DMS53 (cell line): ENCODE measurements at places on chromosomes 16 and 17.
A peak's percentile ranks its signal among the peaks of the same experiment; 100 is the strongest.

- DNase-seq: no peak
These were observed 3.5 kb downstream of the PLK1 start for GRCh38 chr16:23682181-23682580.

DNA sequence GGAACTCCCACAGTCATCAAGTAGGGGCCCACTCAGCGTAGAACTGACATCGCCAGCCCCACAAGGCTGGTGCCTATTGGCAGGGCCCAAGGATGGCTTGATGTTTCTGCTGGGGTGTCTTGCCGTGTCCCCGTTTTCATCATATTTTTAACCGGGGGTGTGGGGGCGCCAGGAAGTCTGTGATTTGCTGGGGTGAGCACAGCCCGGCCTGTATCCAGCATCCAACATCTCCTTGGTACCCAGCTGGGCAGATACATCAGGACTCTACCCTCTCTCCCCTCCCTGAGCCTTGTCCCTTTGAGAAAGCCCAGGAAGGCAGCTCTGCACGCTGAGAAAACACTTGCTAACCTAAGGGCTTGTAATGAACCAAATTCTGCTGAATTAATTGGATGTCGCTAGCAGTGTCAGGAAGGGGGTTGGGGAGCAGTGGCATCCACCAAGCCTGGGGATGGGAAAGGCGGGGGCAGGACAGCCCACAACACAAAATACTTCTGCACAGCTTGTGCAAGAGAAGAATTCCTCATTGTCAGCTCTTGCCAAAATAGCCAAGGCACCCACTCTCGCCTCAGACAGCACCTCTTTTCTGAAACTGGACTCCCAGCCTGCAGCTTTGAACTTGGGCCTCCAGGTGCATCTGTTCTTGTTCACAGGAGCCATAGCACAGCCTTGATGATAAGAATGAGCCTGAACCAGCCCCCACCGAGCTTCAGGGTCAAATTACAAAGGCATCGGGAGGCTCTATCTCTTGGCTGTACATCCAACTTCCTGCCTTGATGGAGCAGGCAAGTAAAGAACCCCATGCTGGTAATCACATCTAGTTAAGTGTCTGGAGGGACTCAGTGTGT lies 63.7 kb upstream of the LYRM9 start:
- peak; percentile 43 for DNase-seq

DNA sequence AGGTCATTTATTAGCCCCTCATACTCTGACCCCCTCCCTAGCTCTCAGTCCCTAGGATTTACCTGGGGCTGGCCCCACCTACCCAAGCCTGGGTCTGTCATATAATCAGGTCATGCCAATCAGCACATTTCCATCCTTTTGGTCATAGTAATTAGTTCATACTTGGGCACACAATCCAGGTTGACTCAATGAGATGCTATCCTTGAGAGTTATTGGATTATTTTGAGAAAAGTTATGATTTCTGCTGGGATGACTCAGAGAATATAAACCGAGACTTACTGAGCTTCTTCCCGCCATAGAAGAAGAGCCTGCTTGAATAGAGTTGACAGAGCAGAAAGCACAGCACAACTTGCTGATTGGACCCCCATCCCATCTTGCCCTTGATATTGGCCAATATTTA lies 331.5 kb downstream of the CBLN1 start:
- DNase-seq: no peak

DNA sequence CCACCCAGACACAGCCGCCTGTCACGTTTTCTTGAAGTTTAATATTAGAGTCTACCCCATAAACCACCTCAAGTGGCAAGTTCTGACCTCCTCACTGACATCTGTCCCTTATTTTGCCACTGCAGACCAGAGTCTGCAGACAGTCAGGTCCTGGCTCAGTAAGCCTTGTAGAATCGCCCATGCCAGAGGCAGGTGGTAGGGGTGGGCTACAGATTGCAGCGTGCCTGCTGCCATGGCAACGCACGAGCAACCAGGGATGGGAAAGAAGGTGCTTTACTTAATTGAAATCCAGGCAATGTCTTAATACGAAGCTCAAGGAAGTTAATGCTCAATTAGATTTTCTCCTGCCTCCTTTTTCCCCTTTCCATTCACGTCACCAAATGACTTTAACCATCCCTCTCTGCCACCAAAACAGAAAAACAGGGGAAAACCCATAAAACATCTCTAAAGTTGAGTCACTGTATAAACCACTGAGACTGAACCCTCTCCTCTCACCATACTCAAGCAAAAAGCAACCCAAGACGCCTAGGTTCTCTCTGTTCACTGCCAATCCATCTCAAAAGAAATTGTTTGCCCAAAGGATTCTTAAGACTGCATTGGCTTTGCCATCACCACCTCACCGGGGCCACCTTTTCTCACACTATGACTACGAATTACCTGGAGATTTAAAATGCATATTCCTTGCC lies 228.8 kb downstream of the SLC39A11 start:
- DNase-seq: no peak

GRCh38 chr17:16052486-16052885 lies 52.9 kb downstream of the TTC19 start:
- no peak for DNase-seq

DNA sequence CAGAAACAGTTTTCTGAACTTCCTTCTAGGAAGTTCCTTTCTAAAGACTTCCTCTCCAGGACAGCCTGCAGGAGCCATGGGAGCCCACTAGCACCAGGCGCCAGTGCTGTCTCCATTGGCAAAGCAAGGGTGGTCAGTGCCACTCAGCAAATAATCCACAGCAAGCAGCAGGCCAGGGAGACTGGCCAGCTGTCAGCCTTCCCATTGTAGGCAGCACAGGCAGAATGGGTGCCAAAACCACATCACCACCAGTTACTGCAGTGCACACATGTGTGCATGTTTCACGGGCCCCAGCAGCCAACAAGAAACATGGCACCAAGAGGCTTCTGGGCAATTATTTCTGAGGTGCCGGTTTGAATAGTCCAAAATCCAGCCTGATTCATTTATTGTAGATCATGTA lies 26.7 kb downstream of the DNASE1 start:
- no peak for DNase-seq

- no peak for DNase-seq
These were observed 308 bp downstream of the ADCY9 start for GRCh38 chr16:4115949-4116318.

DNA sequence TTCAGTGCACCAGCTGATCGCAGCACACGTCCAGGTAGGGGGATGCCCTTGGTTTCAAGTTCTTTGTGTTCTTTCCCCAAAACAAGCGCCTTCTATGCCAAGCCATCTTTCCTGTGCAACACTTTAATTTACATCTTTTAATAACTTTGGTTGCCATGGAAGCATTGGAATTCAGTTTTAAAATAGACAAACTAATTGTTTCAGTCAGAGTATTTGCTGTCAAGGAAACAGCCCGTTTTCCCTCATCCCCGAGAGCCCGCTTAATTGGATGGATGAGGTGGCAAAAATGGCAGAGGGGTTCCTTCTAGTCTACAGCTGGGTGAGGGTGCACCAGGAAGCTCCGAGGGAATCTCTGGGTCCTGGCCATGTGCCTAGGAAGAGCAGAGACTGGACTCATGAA lies 793.7 kb upstream of the EEF2KMT start:
- no peak for DNase-seq

GRCh38 chr16:66949472-66949871 lies 11.6 kb upstream of the CES3 start:
- no peak for DNase-seq

DNA sequence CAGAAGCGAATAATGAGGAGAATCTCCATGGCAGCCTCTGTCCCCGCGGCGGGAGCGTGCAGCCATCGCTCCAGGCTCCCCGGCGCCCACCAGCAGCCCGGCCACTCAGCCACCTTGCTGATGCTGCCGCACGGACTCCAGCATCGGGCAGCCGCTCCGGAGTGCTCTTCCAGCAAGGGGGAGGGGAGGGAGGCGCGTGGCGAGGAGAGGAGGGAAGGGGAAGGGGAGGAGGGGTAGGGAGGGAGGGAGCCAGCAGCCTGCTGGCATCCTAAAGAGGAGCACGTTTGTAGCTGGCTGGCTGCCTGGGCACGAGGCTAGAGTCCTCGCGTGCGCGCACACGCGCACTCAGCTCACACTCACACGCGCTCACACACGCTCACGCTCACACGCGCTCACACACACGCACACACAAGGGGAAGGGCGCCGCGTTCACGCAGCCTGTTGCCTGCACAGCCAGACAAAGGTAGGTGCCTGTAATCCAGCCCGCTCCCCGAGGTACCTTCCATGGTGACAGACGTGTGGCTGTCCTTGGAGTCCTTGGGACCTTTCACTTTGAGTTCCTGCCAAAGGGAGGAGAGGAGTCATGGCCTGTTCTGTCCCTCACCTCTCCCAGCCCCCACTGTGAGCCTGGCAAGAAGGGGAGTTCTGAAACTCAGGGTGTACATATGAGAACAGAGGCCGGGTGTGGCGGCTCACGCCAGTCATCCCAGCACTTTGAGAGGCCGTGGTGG lies 82.1 kb downstream of the TIMM22 start:
- DNase-seq: peak; percentile 85

DNA sequence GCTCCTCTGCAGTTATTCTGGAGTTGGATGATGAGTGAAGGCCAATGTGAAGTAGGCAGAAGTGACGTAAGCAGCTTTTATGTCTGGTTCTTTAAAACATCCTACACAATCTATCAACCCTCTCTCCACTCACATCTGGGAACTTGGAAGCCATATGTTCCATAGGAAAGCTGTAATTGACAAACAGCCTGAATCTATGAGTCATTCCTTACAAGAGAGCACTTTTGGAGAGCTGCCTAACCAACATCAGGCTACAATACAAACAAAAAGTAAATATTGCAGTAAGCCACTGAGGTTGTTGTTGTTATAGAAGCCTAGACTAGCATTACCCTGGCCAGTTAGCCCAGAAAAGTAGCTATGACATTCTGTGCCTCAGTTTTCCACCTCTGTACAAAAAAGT lies 5.9 kb downstream of the CCL7 start:
- DNase-seq: peak; percentile 2

GRCh38 chr16:87390641-87391323 lies 1.4 kb upstream of the MAP1LC3B start:
- no peak for DNase-seq

DNA sequence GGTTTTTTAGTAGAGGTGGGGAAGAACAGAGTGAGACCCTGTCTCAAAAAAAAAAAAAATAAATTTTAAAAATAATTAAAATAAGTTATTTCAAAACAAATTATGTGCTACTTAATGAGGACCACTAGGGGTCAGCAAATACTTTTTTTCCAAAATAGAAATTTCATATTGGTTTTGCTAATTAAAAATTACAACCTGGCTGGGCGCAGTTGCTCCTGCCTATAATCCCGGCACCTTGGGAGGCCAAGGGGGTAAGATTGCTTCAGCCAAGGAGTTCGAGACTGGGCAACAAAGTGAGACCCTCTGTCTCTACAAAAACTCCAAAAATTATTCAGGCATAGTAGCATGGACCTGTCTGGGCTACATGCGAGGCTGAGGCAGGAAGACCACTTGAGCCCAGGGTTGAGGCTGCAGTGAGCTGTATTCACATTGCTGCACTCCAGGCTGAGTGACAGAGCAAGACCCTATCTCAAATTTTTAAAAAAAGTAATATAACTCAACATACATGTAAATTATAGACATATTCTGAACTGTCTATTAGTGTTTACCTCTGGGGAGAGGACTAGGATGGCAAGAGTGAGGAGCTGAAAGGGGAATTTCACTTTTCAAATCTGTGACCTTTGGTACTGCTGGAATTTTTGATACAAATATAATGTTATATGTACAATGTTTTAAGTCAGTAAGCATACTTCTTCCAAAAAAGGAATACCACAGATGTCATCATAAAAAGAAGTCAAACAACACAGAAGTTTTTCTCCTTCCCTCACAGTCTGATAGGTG lies 8.1 kb downstream of the MEIOB start:
- peak; percentile 57 for DNase-seq

GRCh38 chr17:68572138-68572842 lies 28.9 kb downstream of the FAM20A start:
- no peak for DNase-seq

- DNase-seq: peak; percentile 67
These were observed 1.2 kb downstream of the RABEP2 start for GRCh38 chr16:28923652-28924398.

DNA sequence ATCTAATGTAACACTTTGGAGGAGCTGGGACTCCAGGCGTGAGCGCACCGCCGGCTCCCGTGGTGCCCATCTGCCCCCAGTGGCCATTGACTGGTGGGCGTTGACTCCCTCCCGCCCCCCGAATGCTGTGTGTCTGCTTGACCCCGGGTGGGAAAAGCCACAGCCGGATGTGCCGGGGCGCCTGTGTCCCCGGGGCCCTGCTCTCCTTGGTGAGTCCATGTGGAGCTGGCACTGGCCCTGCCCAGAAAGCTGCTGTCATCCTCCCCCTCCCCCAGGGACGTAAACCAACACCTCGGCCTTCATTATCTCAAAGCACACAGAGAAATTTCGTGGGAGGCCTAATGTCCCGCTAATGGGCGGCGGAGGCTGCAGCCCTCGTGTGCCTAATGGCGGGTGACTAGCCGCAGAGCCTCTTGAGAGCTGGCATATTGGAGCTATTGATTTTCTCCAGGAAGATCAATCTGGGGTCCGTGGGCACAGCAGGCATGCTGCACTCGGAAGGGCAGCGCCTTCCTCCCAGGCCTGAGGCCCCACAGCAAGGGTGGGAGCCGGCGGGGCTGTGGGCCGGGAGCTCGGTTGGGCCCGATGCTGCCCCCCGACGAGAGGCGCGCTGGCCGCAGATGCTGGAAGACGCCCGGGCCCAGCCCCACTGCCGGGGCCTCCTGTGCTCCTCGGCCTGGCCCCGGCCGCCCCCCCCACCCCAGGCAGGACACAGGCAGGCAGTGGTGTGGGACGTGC lies 4.0 kb upstream of the PERCC1 start:
- DNase-seq: peak; percentile 81

DNA sequence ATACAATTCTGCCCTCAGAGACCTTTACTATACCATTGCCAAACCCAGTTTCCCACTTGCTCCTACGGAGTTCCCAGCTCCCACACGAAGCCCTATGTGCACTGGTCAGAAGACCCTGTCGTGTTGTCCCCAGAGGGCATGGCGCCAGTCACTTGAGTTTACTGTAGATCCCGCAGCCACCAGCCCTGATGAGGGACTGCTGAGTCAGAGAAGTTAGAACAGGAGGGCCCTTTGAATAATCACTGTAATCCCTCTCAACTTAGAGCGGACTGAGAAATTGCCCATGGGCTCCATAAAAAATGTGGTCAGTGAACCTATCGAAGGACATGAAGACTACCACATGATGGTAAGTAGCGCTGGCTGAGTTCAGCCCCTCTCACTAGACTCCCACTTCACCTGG lies 9.2 kb downstream of the UBFD1 start:
- DNase-seq: no peak

- peak; percentile 32 for DNase-seq
These were observed 391.3 kb upstream of the CDH5 start for GRCh38 chr16:65975049-65975708.

- no peak for DNase-seq
These were observed 41.1 kb downstream of the SRL start for GRCh38 chr16:4200781-4201137.

DNA sequence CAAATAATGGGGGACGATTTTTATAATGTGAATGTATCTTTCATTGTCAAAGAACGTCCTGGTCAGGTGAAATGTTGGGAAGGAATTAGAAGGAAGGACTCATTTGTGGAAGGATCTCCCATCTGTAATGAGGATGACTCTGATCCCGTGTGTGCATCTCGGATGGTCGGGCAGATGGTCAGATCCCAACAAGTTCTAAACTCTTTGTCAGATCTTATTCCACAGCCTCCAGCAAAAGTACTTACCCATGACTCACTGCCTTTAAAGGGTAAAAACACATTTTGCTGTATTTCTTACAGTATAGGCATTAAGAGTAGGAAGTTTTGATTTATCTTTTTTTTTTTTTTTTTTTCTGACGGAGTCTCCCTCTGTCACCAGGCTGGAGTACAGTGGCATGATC lies 539 bp upstream of the KRTAP4-8 start:
- no peak for DNase-seq
